ENCODE measurements at places on chromosomes 7 and 10. TPM values are rescaled to one million over a fixed set of nuclear protein-coding genes. Genes with fewer than 3 reads are reported as not detected.

Gene COL28A1
- 0.17 TPM for total RNA-seq

Gene ITGA8
- total RNA-seq: 0.17 TPM

Gene CALML5
- not detected for total RNA-seq

Gene STAG3
- total RNA-seq: 2.7 TPM

Gene SUN3
- not detected for total RNA-seq
